ENCODE measurements at places on chromosomes 7 and 10. TPM values are rescaled to one million over a fixed set of nuclear protein-coding genes. Genes with fewer than 3 reads are reported as not detected.

The FBXL13 gene
- 2.1 TPM for total RNA-seq

- DNase-seq, result no peak
Observed at GRCh38 chr7:75971961-75972763, 22.2 kb downstream of the TMEM120A start.

DNA sequence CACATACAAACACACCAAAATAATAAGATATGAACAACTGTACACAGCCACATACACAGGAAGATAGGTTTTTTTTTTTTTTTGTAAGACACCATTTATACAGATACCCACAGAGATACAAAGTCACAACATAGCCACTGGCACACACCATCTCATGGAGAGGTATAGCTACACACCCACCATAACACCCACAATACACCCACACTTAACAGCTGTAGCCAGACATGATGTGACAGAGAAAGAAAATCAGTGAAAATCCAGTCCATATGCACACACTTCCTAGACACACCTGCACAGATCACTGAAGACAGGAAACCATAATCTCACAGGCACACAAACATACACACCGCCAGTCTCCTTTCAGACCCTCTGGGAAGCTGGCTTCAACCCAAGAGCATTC lies 62.4 kb upstream of the PAX2 start:
- no peak for DNase-seq

The GOLGA7B gene
- total RNA-seq, result 0.36 TPM

DNA sequence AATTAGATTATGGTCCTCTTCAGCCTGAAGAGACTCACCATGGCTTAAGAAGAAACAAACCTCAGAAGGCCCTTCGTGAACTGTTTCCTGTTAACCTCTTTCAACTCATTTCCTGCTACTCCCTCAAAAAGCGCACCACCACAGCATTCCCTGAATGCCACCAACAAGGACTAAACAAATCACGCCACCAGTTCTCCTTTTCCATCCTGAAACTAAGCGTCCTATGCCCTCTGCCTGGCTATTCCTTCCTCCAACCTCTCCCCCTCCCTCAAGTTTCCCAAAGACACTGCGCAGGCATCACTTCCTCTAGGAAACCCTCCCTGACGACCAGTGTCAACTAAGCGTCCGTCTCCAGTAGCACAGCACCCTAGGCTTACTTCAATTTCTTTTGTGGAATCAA lies 12.0 kb downstream of the YWHAG start:
- no peak for DNase-seq

DNA sequence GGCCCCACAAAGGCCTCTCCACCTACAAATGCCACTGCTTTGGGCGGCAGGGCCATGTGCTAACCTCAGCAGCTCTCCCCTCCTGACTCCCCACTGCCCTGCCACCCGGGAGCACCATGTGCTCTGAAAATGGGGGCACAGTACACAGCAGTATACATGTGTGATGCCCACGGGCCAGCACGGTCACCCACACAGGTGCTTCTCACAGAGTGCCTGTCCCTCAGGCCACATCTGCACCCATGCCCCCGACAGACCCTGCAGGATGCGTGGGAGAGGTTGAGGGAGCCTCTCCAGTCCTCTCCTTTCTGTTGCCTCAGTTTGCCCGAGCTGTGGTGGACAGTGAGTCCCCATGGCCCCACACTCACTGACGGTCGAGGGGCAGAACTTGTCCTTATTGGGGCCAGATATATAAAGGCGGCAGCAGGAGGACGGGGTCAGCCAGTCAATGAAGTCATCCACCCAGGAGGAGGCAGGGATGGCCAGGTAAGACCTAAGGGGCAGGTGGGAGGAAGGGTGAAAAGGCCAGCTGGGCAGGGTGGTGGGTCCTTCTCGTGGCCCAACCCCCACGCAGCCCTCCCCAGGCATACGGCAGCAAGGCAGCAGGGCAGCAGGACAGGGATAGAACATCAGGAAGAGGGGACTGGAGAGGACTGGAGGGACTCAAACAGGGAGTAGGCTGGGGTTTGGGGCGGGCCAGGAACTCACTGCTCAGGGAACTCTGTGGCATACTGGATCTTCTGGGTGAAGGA lies 19.6 kb downstream of the NPC1L1 start:
- DNase-seq, result no peak

The GSTO2 gene
- total RNA-seq, result 0.58 TPM

DNA sequence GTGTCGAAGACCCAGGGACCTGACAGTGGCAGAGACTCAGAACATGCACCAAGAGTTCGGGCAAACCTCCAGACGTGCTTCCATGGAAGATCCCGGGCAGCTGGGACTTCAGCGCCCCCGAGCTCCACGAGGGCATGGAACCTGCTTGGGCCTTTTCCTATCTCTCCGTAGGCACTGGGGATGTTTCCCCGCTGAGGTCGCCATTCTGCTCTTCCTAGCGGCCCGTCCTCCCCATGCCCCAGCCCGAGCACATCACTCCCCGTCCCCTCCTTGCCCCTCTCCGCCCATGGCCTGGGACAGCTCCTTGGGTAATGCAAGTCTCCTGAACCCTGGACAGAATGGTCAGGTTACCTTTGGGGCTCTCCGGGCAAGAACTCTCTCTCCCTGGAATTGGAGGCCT lies 32.3 kb upstream of the SHH start:
- DNase-seq, result no peak

- DNase-seq, result peak; percentile 35
Observed at GRCh38 chr7:120554960-120555571, 282.1 kb downstream of the KCND2 start.

GRCh38 chr10:92574548-92575261 lies 812 bp upstream of the IDE start:
- DNase-seq, result no peak

DNA sequence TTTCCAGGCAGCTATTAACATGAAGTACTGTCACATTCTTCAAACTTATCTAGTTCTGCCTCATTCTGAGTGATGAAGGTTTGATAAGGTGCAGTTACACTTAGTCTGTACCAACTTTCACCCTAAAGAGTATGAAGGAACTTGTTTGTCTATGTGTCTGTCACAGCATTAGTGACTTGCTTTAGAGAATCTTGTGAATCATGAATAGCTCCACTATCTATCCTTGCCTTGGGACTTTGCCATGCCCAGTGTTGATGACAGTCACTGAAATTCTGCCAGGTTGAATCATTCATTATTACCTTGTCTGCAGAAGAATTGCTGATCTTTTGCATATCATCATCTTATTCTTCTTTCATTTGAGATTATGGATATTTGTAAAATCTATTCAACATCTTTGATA lies 50.9 kb upstream of the A1CF start:
- DNase-seq, result no peak

- DNase-seq, result no peak
Observed at GRCh38 chr10:96714031-96714590, 6.2 kb downstream of the PIK3AP1 start.

- no peak for DNase-seq
Observed at GRCh38 chr7:30511973-30512662, 7.5 kb upstream of the GGCT start.

GRCh38 chr10:100999742-101000126 lies at the start of gene LZTS2:
Gene LZTS2 (plus strand): TSS chr10:100999808. CDS start chr10:101002539, 2,731 bp downstream.
- DNase-seq, result no peak

DNA sequence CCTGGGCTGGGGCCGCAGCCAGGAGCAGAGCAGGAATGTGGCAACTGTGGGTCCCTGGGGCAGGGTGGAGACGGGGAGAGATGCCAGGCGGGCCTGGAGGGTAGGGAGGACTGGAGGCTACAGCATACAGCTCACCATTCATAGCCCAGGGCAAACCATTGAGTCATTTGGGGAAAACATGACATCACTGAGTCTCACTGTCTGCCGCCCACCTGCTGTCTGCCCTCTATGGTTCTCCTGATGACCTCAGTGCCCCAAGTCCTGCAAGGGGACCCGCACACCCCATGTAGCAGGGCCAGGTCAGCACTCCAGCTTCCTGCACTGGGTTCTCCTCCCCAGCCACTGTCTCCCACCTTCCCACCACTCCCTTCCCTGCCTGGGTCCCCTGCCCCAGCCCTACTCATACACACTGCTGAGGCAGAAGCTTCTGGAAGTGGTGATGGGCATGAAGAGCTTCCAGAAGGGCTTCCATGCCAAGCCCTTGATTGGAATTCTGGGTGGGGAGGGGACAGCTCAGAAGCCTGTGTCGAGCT lies 10.4 kb downstream of the CHST3 start:
- DNase-seq, result no peak

DNA sequence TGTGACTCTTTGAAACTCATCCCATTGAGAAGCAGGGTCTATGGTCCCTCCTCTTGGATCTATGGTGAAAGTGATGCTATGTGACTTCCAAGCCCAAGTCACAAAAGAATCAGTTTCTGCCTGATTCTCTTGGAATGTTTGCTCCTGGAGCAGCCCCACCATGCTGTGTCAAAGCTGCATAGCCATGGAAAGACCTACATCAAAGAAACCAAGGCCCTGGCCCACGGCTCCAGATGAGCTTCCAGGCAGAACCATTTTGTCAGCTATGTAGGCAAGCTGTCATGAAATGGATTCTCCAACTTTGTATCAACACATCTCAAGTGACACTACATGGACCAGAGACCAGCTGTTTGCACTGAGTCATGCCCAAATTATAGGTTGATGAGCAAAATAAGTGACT lies 77.0 kb downstream of the AASS start:
- DNase-seq, result no peak

GRCh38 chr10:124650820-124651401 lies 93.3 kb downstream of the FAM53B start:
- no peak for DNase-seq

DNA sequence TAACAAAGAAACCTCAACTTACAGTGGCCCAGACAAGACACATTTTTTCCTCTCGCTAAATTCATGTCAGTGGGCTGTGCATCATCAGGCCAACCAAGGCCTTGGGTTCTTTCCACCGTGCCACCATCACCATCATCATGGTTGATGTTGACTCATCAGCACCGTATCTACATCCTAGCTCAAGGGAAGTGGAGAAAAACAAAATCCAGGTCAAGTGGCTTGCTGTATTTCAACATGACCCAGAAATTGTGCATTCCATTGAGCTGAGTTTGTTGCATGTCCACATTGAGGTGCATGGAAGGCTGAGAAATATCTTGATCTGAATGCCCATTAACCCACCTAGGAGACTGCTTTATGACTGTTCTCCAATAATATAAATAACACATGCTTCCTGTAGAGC lies 312.4 kb upstream of the CDC14C start:
- DNase-seq, result no peak

- DNase-seq, result no peak
Observed at GRCh38 chr7:29262191-29262917, 67.8 kb downstream of the CHN2 start.

The WNT2 gene
- not detected for total RNA-seq

DNA sequence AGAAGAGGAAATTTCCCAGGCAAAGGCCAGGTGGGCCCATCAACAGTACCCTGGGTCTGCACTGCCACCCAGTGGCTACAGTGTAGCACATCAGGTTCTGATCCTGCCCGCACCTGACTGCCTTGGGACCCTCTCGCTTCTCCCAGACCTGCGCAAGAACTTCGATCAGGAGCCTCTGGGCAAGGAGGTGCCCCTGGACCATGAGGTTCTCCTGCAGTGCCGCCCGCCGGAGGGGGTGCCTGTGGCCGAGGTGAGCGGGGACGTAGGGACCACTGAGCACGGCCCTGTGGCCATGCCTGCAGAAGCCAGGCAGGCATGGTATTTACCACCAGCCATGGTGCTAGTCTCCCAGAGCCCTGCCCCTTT lies 33.9 kb upstream of the SLC29A3 start:
- peak; percentile 57 for DNase-seq

- no peak for DNase-seq
Observed at GRCh38 chr10:34776090-34776690, 38.9 kb downstream of the PARD3 start.

DNA sequence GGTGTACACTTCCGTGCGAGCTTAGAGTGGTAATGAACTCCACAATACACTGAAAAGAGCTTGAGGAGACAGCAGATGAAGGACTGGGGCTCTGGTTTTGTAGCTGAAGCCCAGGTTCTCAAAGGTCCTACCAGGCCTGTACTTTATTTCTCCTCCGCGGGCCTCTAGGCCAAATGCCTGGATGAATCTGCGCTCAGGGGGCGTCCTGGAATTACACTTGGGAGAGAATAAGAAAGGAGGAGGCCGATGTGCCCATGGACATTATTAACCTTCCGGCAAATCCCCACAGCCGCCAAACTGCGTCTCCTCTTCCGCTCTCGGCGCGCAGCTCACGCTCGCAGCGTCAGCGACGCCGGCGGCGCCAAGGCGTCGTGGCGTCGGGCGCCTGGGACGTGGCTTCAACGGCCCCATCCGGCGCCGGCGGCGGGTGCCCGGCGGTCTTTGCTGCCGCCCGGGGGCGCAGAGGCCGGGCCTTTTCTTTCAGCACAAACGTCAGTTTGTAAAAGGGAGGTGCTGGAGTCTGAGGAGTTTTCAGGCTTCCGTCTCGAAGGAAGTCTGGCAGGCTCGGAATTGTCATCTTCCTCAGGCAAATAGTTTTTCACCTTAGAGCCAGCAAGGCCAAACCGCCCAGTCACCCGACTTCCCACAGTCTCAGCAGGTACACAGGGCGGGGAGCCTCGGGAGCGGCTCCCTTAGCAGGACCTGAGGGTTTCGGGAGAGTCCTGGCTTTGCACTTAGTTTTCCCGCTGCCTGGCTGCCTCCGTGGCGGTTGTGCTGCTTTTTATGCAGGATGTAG lies at the start of gene CCDC7:
TSS of gene CCDC7 (plus strand) at position 401 of the 796 bp plus-strand sequence. CDS start 5,503 bp downstream, outside the sequence.
- DNase-seq, result peak; percentile 69

DNA sequence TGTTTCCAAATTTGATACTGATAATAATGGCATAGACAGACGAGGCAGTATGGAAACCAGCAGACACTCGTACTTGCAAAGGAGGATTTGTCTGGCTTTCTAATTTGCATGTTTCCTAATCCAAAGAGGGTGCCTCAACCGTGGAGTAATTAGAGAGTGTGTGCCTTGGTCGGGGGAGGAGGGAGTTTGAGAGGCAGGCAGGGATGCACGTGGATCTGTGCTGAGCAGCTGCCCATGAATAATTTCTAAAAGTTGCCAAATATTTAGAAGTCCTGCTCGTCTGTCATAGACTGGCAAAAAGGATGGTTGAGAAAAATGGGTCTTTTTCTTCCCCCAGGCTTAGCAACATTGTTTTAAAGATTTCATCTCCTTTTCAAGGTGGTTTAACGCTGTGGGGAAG lies 69.4 kb downstream of the PTPRE start:
- DNase-seq, result no peak

DNA sequence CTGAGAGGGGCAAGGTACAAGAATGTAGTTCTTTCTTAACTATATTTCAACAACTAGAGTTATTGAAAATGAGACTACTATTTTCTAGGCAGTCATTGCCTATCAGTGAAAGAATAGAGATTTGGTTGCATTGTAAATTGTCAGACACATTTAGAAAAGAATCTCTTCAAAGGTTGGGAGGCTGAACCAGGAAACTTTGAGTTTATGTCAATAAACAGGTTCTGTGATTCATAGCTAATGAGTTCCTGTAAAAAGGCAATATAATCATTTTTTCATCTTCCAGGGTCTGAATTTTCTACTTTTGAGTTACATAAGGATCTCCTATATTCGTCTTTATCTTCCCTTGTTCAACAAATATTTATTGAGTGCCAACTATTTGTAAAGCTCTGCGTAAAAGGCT lies 47.1 kb downstream of the MAGI2 start:
- no peak for DNase-seq

DNA sequence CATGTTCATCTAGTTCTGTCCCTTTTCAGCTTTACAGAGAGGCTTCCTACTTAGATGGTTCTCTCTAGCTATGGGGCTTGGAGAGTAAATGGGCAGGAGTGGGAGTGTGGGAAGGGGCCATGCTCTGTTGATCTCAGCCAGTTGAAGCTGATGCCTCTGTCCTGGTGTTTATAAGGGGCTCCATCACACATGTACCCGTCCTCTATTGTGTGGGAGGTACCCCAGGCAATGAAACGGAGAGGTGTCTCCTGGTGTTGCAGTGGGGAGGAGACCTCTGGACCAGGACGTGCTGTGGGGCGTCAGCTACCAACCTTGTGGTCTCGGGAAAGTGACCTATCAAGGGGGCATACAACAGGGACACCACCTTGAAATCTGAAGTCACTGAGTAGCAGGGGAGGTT lies 173.5 kb downstream of the CELF2 start:
- DNase-seq, result no peak
